ENCODE measurements at places on chromosomes 5 and 9. TPM values are rescaled to one million over a fixed set of nuclear protein-coding genes. Genes with fewer than 3 reads are reported as not detected.

DNA sequence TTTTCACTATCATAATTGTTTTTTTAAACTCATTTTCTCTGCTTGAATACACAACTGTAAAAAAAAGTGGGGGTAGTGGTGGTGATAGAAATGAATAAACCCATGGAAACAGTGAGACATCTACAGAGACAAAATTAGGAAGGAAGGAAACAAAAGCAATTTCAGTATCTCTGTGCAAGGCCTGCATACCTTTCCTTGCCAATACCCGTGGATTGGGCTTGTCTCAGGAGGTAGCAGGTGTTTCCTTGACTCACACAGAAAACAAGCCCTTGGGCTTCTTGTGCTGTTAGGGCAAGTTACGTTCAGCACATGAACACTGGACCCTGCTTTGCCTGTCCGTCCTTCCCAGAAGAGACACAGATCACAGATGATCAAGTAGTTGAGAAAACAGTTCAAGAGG lies 372.2 kb downstream of the ZSWIM6 start:
- no peaks in the 10 kb centered on the region for H3K36me3 ChIP-seq
- H3K4me3 ChIP-seq, result no peak overlapping the region
- DNase-seq, result no peak

The IL3 gene
- total RNA-seq, result not detected

DNA sequence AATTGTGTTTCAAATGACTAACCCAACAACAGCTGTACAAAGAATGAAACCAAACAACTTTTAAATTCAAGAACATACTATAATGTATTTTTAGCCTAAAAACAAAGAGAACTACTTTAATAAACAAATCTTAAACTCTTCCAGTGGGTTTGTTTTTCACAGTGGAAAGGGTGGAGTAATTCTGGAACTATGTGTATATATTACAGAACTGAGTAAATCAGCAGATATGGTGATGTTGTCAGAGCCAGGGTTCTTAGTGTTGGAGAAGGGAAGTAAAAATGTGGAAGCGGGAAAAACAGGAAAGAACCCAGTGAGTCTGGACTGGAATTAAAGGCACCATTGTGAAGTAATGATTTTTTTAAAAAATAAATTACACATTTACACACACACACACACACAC lies 144.9 kb downstream of the CDK5RAP2 start:
- H3K4me3 ChIP-seq, result no peak overlapping the region
- H3K4me1 ChIP-seq, result no peaks in the 10 kb centered on the region
- DNase-seq, result no peak
- peaks cover 13% of the 10 kb centered on the region for H3K36me3 ChIP-seq
- H3K27ac ChIP-seq, result no peak overlapping the region

- no peaks in the 10 kb centered on the region for H3K4me1 ChIP-seq
- no peaks in the 10 kb centered on the region for H3K36me3 ChIP-seq
- H3K27me3 ChIP-seq, result no peaks in the 10 kb centered on the region
- H3K4me3 ChIP-seq, result no peak overlapping the region
- H3K27ac ChIP-seq, result no peak overlapping the region
Measured at GRCh38 chr5:93371893-93372292, 209.1 kb downstream of the NR2F1-AS1 start.
